Peyer's patch (tissue), 4 donors: ENCODE measurements at places on chromosomes 7 and 10. TPM values are rescaled to one million over a fixed set of nuclear protein-coding genes. Genes with fewer than 3 reads are reported as not detected.

The AKR1D1 gene
- not detected for total RNA-seq

The MPP7 gene
- 13.7 TPM for total RNA-seq

The LRRN3 gene
- not detected for total RNA-seq

The CLRN3 gene
- total RNA-seq = 119 TPM

The ELFN1 gene
- total RNA-seq = not detected

The MUC3A gene
- 354 TPM for total RNA-seq

The LRRC18 gene
- 1.7 TPM for total RNA-seq

The LRRTM3 gene
- total RNA-seq = not detected

The PRSS2 gene
- total RNA-seq = 191 TPM

The CTAGE6 gene
- 1.7 TPM for total RNA-seq

The LGI1 gene
- not detected for total RNA-seq

The FXYD4 gene
- not detected for total RNA-seq

GRCh38 chr10:47192273-47192672, 107.7 kb upstream of the GDF10 start:
- DNase-seq = no peak

DNA sequence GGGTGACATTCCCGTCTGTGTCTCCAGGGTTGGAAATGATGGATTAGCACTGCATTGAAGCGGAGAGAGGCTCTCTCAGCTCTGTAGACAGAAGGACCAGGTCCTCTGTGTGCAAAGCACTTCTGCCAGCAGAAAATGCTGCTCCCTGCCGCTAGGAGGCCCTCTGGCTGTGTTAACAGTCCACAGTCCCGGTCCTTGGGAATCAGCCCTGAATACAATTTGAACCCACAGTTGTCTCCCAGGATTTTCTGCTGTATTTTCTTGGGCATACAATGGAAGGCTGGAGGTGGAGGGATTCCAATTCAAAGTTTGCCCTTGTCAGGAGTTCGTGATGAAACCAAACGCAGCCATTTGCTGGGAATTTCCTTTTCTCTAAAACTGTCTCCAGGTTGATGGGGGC, 205.2 kb downstream of the GLRX3 start:
- no peak for DNase-seq

- no peak for DNase-seq
Measured at GRCh38 chr7:5533821-5534367, 110.3 kb upstream of the TNRC18 start.

GRCh38 chr7:105655500-105656380, 74.4 kb upstream of the EFCAB10 start:
- DNase-seq = no peak

DNA sequence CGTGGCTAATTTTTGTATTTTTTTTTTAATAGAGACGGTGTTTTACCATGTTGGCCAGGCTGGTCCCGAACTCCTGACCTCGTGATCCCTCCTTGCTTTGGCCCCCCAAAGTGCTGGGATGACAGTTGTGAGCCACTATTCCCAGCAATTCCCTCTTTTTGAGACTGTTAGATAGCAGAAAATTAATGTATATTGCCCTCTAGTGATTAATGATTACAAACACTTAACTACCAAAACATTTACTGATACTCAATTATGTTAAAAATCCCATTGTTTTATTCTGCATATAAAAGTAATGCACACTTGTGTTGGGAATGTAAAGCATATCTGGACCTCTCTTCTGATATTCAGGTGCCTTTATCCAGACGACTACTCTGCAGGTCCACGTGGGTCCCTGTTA, 41.2 kb upstream of the COBL start:
- no peak for DNase-seq

DNA sequence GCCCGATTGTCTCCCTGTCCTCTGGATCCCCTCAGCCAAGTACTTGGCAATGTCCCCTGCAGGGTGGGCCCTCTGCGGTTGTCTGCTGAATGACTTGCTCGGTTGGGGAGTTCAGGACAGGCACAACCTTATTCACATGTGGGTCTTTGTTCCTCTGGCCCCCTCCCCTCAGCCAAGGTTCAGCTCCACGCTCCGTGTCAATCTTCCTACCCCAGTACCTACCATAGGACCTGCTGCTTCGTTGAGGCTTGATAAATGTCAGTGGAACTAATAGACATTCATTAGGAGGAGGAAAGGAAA, 7.1 kb downstream of the CPA5 start:
- no peak for DNase-seq

- no peak for DNase-seq
Measured at GRCh38 chr7:69283421-69283820, 314.9 kb upstream of the AUTS2 start.

DNA sequence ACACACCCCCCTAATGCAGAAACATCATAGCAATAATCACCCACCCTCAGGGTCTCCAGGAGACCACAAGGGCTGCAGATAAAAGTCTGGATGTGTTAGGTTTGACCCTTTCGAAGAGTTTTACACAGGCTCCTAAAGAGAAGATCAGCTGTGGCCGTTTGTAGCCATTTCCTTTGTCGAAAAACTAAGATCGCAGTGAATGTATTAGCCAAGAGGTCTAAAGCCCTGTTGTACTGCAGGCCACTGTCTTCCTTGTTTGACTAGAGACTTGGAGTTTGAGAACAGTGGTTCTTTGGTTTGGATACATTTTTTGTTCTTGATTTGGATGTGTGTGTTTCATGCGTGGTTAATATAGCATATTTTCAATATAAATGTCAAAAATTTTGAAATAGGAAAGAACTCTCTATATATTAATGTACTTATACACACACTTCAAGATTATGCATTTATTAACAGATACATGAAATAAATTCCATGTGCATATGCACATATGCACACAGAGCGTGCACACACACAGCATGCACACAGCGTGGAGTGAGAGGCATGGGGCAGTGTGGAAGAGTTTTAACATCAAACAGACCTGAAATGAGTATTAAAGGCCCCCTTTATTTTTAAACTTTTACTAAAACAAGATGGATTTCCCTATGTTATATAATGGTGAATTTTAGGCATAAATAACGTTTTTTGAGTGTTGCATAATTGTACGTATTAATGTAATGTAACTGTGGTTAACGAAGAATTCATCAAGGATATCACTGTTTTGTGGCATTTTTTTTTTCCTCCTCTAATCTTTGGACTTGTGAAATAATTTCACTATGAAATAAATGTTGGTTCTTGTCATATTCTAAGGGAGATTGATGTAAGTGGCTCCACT, 2.2 kb downstream of the IKZF1 start:
- no peak for DNase-seq

DNA sequence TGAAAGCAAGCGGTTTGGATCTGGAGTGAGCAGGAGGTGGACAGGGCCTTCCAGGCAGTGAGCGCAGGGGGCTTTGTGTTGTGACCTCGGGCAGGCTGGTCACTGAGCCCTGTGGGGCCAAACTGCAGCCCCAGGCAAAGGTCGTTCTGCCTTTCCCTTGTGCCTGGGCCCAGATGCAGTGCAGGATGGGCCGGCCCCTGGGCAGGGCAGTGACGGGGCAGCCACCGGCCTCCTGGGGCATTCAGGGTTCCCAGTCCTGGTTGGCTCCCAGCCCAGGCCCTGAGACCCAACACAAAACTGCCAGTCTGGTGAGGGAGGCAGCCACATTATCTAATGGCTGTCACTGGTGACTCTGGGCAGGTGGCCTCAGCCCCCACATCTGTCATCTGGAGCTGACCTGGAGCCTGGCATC, 7.1 kb downstream of the ARPC1B start:
- no peak for DNase-seq

- no peak for DNase-seq
Measured at GRCh38 chr10:5040781-5041470, 37.3 kb upstream of the AKR1C2 start.

- DNase-seq = no peak
Measured at GRCh38 chr10:129958629-129959543, 5.2 kb downstream of the EBF3 start.

GRCh38 chr10:8498881-8499280, 444.4 kb downstream of the GATA3 start:
- no peak for DNase-seq

DNA sequence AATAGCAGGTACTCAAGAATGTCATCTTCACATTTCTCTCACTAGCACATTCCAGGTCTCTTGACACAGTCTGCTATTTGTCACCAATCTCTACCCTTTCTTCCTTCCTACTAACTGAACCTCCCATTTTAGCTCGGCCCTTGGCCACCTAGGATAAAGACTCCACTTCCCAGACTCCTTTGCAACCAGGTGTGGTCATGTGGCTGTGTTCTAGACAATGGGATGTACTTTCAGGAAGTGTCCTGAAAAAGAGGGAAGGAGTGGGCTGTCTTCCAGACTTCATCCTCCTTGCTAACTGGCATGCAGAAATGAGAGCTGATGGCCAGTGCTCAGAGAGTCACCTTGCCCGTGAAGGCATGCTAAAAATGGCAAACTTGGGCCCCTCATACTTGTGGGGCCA, 139.2 kb downstream of the AMPH start:
- no peak for DNase-seq

DNA sequence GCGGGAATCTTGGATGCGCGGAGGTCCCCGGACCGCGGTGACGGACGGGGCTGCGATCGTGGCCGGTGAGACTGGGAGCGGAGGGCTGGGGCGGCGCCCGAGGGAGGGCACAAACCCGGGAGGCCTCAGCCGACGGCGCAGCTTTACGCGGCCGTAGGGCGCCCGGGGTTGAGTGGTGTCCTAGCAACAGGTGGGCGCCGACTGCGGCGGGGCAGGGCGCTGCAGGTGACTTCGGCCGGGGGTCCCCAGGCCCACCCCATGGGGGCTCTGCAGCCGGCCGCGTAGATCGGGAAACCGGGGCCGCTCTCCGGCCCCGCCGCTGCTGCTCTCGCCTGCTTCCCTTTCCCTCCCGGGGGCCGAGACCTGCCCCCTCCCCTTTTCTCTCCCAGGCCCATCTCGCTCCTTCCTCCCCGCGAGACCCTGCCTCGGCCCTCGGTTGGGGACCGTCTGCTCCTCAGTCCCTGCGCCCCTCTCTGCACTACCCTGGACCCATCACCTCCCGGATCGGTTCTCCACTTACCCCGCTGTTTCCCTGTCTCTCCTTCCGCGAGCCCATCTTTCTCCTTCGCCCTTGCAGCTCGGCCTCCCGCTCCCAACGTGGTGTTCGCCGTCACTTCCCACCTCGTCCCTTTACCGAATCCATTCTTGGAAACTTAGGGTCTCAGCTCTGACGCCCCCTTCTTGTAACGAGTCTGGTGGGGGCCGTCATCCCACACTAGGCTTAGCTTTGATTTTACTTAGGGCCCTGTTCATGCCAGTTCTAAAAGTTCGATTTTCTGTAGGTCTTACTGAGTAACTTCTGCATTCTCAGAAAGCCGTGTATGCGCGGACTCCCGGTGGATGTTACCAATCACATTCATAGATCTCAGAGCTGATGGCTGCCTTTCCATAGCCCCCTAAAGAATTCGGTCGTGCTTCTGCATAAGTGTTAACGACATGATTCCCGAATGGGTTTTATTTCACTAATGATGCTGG, 18.5 kb upstream of the ACBD5 start:
- no peak for DNase-seq
